ENCODE measurements at places on chromosomes 11 and 22.

- no peak for DNase-seq
Measured at GRCh38 chr11:107496011-107496410, 38.4 kb upstream of the CWF19L2 start.

GRCh38 chr22:45179276-45180049 lies 15.7 kb downstream of the NUP50 start:
- DNase-seq, result no peak

DNA sequence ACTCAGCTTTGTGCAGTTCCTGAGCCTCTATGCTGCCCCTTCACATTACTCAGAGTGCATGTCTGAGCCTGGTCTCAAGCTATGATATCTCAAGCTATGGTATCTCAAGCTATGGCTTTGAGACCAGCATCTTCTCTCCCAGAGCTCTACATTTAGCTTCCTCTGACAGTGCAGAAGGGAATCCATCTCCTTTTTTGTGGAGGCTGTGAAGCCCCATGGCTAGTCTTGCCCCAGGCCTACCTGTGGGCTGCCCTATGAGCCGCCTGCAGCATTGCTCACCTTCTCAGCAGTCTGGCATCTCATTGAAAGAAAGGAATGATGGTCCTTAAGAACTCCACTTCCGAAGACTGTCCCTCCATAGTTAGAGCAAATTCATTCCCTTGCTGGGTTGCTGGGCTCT lies 12.6 kb downstream of the PGAP2 start:
- no peak for DNase-seq

GRCh38 chr11:47948137-47948536 lies 32.2 kb upstream of the PTPRJ start:
- no peak for DNase-seq

DNA sequence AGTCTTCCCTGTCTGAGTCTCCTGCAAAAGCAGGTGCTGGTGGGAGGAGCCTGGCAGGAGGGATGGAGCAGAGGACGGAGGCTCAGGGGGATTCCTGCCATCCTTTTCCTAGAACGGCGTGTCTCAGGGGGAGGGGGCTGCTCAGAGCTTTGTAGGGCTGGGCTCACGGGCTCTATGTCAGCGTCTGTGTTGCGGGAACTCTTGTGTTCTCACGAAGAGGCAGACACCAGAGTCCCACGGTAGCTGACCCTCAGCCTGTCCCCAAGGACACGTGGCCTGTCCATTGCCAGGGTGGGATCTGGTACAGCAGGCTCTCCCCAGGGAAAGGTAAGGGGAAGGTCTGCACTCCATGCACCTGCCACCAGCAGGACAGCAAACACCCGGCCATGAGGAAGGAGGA lies 1505.2 kb downstream of the TBC1D22A start:
- no peak for DNase-seq

GRCh38 chr11:35106595-35106994 lies 32.4 kb upstream of the CD44 start:
- DNase-seq, result no peak

Data from stimulated activated CD4-positive, alpha-beta T cell treated with anti-CD3 and anti-CD28 coated beads, Interleukin-2, amount 100 ng/mL, for 48 hours (primary cell).